ENCODE measurements at places on chromosomes 3 and 15. TPM values are rescaled to one million over a fixed set of nuclear protein-coding genes. Genes with fewer than 3 reads are reported as not detected.

The ALAS1 gene
- total RNA-seq, result 33.9 TPM

The KBTBD13 gene
- total RNA-seq, result not detected

The P2RY14 gene
- not detected for total RNA-seq

The SNTN gene
- total RNA-seq, result not detected

The FSD2 gene
- not detected for total RNA-seq

GRCh38 chr15:66004618-66005262 lies 135.4 kb downstream of the RAB11A start:
- DNase-seq, result peak; percentile 54

- peak; percentile 75 for DNase-seq
These were observed 250.3 kb downstream of the ULK4 start for GRCh38 chr3:41711651-41712050.

GRCh38 chr3:22089284-22089683 lies 338.3 kb upstream of the ZNF385D start:
- peak; percentile 33 for DNase-seq

DNA sequence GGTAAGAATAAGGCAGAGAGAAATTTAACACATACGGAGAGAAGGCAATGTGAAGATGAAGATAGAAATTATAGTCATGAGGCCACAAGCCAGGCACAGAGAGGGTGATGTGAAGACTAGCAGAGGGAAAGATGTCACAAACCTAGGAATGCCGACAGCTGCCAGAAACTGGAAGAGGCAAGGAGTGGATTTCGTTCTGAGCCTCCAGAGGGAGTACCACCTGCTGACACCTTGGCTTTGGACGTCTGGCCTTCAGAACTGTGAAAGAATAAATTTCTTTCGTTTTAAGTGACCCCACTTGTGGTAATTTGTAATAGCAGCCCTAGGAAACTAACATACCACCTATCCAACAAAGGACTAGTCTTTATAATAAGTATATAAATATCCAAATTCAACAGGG lies 5.0 kb upstream of the SGO1 start:
- no peak for DNase-seq

- no peak for DNase-seq
These were observed 25.6 kb downstream of the APBA2 start for GRCh38 chr15:28911310-28911931.

GRCh38 chr3:154120961-154121700 lies at the start of gene ARHGEF26:
ARHGEF26 (plus strand) TSS chr3:154121390; CDS start chr3:154121993, 603 bp downstream.
- DNase-seq, result peak; percentile 69

- DNase-seq, result no peak
These were observed 270.8 kb downstream of the OPA1 start for GRCh38 chr3:193863657-193864357.

DNA sequence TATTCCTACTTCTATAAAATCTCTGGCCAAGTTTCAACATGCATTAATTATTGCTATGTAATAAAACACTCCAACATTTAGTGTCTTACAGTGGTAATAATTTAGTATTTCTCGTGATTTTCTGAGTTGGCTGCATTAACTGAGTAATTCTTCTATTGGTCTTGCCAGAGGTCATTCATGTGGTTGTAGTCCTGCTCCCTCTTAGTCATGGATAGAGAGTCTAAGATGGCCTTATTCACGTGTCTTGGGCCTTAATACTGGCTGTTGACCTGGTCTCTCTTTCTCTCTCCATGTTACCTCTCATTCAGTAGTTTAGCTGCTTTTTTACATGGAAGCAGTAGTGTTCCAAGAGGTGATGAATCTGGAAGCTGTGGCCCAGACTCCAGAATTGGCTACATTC lies 140.1 kb upstream of the ZBTB20 start:
- DNase-seq, result no peak

GRCh38 chr3:129534428-129535027 lies 6.1 kb downstream of the RHO start:
- DNase-seq, result no peak

GRCh38 chr3:187212705-187213104 lies 15.4 kb downstream of the RTP1 start:
- DNase-seq, result peak; percentile 32

Measured in GM23248 (cell line).